Activated CD4-positive, alpha-beta T cell treated with anti-CD3 and anti-CD28 coated beads, Interleukin-2, amount 10 ng/mL, durations not matched to agents 24 days and 14 days (primary cell): ENCODE measurements at places on chromosomes 1 and 21.

- H3K27ac ChIP-seq: no peak overlapping the region
- no peaks in the 10 kb centered on the region for H3K36me3 ChIP-seq
- peak; percentile 14 for DNase-seq
- H3K4me1 ChIP-seq: peaks cover 25% of the 10 kb centered on the region
These were observed 30.4 kb downstream of the ZNF281 start for GRCh38 chr1:200379432-200379757.

DNA sequence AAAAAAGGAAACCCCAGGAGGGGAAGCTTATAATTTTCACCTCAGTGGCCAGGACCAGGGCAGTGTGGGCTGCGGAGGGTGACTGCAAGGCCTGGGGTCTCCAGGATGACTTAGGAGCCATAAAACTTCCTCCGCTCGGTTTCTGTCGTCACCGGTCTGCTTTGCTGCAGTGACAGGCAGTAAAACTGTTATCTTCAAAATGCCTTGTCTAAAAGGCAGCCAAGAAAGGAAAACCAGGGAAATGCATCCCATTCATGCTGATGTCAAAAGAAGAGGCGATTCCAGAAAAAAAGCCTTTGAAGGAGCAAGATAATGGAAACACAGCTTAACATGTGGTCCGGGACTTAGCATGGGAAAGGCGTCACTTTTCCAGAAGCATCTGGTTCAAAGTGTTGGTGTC is 42.0 kb downstream of the COL6A1 start:
- no peak overlapping the region for H3K27ac ChIP-seq
- H3K4me3 ChIP-seq: no peak overlapping the region
- peaks cover 25% of the 10 kb centered on the region for H3K27me3 ChIP-seq
- H3K4me1 ChIP-seq: no peaks in the 10 kb centered on the region
- no peaks in the 10 kb centered on the region for H3K36me3 ChIP-seq

- H3K27me3 ChIP-seq: peaks cover 2% of the 10 kb centered on the region
- H3K4me3 ChIP-seq: no peak overlapping the region
- no peak for DNase-seq
- no peaks in the 10 kb centered on the region for H3K4me1 ChIP-seq
These were observed 255.7 kb downstream of the OMA1 start for GRCh38 chr1:58290685-58291372.

GRCh38 chr21:32131960-32132359 is 146.9 kb downstream of the MIS18A start:
- no peak overlapping the region for H3K27ac ChIP-seq
- peaks cover 5% of the 10 kb centered on the region for H3K27me3 ChIP-seq
- no peak overlapping the region for H3K4me3 ChIP-seq
- no peak for DNase-seq

DNA sequence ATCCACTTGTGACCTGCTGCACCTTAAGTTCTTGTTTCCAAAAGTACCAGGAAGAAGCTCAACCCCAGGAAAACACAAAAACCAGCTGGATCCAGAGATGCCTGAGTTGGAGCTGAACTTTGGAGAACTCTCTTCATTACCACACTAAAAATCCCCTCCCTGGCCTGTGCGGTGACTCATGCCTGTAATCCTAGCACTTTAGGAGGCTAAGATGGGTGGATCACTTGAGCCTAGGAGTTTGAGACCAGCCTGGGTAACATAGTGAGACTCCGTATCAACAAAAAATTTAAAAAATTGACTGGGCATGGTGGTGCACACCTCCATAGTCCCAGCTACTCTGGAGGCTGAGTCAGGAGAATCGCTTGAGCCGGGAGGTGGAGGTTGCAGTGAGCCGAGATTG is 6.2 kb downstream of the MAP1LC3C start:
- no peak overlapping the region for H3K4me3 ChIP-seq
- no peaks in the 10 kb centered on the region for H3K36me3 ChIP-seq
- H3K27ac ChIP-seq: no peak overlapping the region
- DNase-seq: no peak
- H3K27me3 ChIP-seq: peaks cover 1% of the 10 kb centered on the region

DNA sequence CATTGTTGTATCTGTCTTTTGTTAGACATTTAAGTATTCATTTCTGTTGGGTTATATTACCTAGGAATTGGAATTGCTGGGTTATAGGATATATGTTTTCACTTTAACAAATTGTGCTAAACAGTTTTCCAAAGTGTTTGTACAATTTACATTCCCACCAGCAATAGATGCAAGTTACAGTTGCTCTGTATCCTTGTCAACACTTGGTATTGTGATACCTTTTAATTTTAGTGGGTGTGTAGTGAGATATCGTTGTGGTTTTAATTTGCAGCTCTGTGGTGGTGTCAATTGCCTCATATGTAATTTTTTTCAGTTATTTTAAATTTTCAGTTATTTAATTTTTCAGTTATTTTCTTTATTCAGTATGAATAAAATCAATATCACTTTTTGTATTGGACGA is 7.4 kb upstream of the DPH5 start:
- no peak overlapping the region for H3K27ac ChIP-seq
- H3K4me1 ChIP-seq: peaks cover 18% of the 10 kb centered on the region
- H3K36me3 ChIP-seq: peaks cover 43% of the 10 kb centered on the region
